Bronchus fibroblast of lung (primary cell): ENCODE measurements at places on chromosomes 2 and 18. TPM values are rescaled to one million over a fixed set of nuclear protein-coding genes. Genes with fewer than 3 reads are reported as not detected.

The DPP4 gene
- 5.9 and 7.4 TPM in 2 replicates for total RNA-seq

The LOXHD1 gene
- total RNA-seq = not detected in 2 replicates

The FOXI3 gene
- total RNA-seq = not detected in 2 replicates

The MYL1 gene
- not detected in 2 replicates for total RNA-seq

The TRAPPC8 gene
- 16.8 and 20.1 TPM in 2 replicates for total RNA-seq
